ENCODE measurements at places on chromosomes 5 and 9.

DNA sequence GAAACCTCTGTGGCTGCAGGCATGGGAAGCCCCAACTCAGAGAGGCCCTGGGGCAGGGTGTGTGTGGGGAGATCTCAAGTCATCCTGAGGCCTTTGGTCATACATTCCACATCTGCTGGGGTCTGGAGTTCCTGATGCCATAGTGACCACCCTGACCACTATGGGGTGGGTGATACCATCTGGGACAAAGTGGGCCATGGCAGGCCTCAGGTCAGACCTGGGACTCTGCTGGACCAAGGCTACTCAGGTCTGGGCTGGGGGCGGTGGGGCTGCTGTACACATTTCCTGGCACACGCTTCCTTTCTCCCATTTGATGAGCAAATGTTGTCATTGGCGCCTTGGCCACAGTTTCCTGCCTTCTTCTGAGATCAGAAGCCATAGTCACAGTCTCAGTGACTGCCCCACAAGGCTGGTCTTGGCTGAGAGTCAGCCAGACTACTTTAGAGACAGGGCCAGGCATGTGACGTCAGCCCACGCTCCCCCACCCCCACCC, 15.1 kb upstream of the ACSL6 start:
- no peak for DNase-seq

GRCh38 chr9:215631-216155, 1.0 kb downstream of the DOCK8 start:
- DNase-seq: no peak

GRCh38 chr5:72434781-72435437, 72.3 kb downstream of the ZNF366 start:
- DNase-seq: no peak

DNA sequence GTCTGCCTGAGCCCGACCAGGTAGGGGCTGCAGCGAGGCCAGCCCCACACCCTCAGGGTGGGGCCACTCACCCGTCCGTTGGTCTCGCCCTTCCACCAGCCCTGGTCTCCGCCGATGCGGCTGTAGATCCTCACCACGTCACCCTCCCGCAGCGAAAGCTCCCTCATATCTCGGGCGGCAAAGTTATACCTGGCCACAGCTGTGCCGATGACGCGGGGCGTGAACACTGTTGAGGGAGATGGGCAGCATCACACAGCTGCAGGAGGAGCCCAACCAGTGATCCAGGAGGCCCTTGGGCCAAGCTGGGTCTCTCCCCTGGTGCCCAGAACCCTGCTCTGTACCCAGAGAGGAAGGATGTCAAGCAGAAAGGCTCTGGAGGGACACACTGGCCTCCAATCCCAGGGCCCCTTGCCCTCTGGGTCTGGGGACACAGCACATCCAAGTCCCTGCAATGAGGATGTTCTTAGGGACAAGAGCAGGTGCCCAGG, 30.3 kb upstream of the SARDH start:
- peak; percentile 4 for DNase-seq

Data from gastrocnemius medialis (tissue), 4 donors.